AG20443 (cell line): ENCODE measurements at places on chromosomes 7 and 10.
A peak's percentile ranks its signal among the peaks of the same experiment; 100 is the strongest.

GRCh38 chr7:50646069-50646468, 80.9 kb upstream of the DDC start:
- no peak for DNase-seq

GRCh38 chr10:130111852-130112180, 1.2 kb upstream of the C10orf143 start:
- no peak for DNase-seq

- no peak for DNase-seq
Measured at GRCh38 chr7:152185558-152185957, 160.1 kb downstream of the GALNT11 start.

GRCh38 chr10:86203162-86203905, 163.3 kb downstream of the GRID1 start:
- peak; percentile 59 for DNase-seq

DNA sequence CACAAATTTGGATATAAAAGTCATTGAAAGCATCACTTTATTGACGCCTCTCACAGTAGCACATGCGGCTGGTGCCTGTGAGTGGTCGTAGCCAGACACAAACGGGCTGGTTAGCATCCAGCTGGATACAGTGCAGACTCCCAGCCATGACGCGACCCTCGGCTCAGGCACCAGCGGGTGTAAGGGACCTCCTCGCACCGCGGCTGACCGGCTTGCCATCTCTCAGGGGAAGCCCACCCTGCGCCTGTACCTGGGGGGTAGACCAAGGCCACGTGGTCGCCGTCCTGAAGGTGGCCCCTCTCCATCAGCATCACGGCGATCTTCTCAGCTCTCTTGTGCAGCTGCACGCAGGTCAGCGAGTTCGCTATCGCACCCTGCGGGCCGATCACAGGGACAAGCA, 213.8 kb downstream of the ZMYND11 start:
- no peak for DNase-seq

DNA sequence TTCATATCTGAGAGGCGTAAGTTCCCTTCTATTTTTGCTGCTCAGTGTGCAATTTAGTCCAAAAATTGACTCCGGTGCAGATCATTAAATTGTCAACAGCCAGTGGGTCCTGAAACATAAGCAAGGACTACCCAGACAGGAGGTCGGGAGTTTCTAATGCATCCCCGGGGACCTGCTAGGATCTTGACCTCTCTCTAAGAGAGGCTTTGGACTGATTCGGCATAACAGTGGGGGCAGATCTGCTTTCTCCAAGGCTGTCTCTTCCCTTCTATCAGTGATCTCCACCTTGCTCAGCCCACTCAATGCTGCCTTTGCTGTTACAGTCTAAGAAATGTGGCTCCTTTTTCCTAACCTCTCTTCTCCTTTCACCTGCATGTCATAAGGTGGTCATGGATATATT, 199.1 kb upstream of the NRP1 start:
- no peak for DNase-seq

DNA sequence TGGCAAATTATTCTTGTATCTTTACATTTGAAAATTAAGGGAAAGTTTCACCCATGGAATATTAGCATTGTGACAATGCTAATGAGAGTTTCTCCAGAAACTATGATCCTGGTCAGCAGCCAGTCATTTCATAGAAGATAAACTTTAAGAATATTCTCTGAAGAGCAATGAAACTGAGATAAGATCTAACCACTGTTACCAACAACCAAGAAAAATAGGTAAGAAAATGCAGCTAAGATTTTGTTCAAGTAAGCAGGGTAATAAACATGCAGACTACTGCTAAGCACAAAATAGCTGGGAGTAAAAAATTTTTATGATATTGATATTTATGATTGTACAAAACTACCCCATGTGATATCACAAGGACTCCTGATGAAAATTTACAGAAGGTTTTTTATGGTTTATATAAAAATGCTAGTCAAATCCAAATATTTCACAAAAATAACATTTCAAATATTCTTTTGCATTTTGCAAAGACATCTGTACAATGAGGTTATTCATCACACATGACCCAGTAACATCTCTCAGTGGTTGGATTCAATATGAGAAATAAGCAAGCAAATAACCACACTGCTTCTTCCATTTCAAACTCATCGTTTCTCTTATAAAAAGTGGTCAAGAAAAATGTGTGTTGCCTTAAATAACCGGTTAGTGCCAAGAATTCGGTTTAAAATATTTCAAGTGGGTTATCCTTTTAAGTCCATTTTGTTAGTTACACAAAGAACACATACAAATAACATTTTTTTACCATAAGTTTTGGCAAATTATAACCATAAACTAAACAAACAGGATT, 251.6 kb downstream of the DIP2C start:
- DNase-seq: no peak

DNA sequence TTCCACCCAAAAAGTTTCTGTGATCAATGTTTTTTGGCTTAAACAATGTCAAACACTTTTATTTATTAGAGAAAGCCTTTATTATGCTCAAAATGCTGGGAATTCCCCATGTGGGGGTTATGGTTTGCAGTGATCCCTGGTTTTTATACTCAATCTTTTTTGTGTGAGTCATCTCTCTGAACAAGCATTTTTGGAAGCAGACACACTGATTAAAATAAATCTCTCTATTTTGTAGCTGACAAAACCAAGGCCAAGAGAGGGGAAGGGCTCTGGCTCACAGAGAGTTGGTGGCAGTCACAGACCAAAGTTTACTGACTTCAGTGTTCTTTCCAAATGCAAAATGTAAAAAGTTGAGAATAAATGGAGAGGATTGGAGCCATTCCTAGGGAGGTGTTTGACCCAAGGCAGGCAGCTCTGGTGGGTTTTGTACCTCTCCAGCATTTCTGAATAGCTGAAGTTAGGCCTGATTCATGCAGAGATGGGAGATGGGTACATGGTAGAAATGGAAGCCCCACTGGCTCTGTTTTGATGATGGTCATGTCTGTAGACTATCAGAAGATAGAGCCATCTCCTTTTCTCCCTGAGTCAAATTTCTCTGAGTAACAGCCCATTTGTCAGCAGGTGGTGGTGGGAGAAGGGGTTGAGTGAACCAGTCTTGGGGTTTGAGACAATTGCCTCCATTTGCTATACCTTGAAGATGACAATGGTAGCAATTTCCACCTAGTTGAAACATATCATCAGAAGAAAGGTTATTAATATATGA, 45.4 kb upstream of the NAMPT start:
- peak; percentile 42 for DNase-seq
